ENCODE measurements at places on chromosomes 2 and 18.

GRCh38 chr2:149650006-149650405 is 62.4 kb upstream of the MMADHC start:
- DNase-seq = no peak

DNA sequence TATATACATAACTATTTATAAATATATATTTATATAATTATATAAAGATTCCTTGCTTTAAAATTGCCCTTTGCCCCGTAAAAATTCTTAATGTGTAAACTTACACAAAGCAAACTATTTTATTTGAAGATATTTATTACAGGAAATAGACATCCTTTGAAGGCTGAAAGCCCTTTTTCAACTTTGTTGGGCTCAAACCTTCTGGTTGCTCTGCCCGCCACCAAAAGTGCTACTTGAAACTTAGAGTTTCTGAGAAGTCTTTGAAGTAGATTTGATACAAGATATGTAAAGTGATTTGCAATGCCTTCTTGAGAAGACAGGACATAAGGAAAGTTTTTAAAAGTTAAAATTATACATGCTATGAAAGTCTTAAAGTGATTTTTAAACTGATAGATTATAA is 36.6 kb upstream of the METAP1D start:
- no peak for DNase-seq

DNA sequence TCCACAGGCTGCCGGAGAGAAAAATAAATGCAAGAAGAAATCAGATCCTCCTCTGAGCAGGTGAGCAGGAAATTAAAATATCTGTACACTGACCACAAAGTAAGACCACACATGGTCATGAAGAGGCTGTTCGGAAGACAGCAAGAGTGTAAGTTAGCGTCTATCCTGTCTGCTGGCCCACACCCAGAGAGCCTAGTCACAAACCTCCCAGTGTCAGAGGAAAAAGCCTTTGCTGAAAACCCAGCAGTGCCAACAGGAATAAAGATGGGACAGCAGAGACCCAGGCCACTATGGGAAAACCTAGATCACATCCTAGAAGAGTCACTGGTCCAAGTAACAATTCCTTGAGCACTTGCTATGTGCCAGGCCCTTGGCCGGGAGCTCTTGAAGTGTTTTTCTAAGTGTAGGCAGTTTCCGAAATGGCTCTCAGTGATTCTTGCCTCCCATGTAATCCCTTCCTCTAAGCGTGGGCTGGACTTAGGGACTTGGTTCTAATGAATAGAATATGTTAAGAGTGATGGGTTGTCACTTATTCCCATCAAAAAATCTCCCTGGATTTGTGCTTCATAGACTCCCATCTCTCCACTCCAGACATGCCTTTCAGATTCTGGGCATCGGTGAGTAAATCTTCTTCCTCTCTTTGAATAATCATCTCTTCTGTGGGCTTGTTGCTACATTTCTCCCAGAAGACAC is 110.9 kb upstream of the PKDCC start:
- no peak for DNase-seq

DNA sequence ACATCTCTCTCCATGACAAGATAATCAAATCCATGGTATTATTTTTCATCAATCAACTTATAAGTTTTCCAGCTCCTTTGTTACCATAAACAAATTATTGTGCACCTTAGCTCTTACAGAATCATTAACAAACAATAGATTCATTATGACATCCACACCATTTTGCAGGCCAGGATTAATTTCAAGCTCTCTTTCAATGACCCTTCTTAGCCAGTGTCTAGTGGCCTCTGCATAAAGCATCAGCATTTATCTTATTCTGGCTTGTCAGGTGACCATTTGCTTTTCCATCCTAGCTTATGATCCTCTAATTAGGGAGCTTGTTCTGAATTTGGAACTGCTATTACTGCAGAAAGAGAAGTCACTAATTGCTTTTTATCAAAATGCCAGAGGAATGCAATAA is 806.2 kb upstream of the CHAC2 start:
- DNase-seq = no peak

DNA sequence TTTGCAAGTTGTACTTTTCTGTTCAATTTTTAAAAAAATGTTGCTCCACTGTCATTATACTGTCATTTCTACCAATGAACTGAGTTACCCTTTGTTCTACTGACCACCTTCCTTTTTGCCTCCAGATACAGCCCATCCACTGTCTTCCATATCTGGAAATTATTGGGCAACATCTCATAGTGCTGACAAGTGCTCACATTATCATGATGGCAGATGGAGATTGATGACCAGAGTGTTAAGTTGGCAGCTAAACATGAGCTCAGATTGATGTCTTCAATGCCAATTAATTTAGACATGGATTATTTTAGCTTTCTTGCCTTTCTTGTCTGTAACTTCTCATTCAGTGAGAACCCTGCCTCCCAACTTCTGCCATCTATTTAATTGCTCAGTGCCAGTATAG is 76.6 kb downstream of the KIAA1328 start:
- DNase-seq = no peak

DNA sequence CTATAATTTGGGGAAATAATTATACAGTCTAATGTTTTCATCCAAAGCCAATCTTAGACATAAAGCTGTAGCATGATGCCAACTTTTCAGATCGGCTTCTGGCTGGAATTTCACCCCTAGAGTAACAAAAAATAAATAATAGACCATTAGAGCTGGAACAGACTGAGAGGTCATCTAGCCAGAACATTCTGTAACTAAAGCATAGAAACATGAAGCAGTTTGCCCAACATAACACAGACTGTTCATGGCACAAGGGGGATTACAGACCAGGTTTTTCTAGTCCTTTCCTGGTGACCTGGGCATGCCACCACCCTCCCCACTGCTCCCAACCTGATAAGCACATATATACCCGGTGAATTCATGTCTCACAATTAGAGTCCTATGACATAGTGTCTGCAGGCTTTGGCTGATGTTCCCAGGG is 116.4 kb upstream of the PPP1CB start:
- no peak for DNase-seq

Measured in globus pallidus (tissue), 1 donor.